ENCODE measurements at places on chromosomes 3 and 15.

GRCh38 chr15:83404121-83404520 is 43.0 kb upstream of the SH3GL3 start:
- DNase-seq = no peak

DNA sequence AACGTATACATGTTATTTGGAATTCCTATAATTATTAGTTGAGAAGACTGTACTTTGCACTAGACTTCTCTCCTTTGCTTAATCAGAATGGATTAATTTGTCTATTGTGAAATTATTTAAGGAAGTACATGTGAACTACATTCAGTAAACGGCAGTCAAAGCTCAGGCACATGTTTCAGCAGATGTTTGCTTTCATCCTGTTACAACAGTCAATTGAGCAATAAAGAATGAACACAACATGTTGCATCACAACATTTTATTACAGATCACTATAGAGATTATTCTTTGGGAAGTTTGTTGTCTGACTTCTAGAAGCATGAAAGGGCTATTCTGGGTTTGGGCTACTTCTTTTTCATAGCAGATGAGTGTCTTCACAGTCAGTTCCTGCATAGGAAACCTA is 39.2 kb downstream of the RAB27A start:
- DNase-seq = peak; percentile 10

DNA sequence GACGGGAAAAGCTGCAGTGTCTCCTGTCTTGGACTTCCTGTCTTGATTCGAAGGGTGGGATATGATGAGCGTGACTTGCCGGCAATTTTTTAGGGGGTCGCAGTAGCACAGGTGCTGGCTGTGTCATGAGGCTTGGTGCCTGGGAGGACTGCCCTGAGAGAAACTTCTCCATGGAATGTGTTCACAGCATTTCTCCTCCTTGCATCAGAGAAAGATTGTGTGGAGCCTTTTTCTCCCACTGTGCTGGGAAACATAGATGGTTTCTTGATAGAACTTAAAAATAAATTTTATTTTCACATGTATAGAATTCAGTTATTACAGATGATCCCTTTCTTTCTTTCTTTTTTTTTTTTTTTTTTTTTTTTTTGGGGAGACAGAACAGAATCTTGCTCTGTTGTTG is 121.4 kb downstream of the KLHL25 start:
- no peak for DNase-seq

- DNase-seq = peak; percentile 83
Observed at GRCh38 chr3:192445770-192446644, 281.3 kb downstream of the FGF12 start.

DNA sequence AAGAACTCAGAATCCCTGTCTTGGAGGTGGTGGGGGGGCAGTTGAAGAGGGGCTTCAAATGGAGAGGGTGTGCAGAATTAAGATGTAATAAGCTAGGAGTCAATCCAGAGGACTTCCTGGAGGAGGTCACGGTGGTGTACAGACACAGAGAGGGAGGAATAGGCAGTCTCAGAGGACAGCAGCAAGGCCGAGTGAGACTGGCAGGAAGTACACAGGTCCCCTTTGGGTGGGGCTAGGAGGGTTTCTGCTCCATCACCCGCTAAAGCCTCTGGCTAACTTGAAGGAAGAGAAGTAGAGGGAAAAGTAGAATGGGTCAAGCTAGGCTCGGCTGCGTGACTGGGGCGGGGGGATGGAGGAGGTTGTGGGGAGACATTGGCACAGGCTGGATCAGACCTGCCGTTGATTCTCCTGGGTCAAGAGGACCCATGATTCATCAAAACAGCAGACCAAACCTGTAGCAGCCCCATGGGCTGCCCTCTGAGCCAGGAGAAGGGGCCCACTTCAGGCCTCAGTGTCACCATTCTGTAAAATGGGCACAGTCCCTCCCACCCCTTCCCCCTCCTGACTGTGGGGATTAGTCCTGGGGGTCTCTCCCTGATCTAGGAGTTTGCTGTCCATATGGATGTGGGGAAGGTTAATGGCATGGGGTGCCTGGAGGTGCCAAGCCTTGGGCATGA is 16.9 kb downstream of the CSPG4 start:
- DNase-seq = no peak

DNA sequence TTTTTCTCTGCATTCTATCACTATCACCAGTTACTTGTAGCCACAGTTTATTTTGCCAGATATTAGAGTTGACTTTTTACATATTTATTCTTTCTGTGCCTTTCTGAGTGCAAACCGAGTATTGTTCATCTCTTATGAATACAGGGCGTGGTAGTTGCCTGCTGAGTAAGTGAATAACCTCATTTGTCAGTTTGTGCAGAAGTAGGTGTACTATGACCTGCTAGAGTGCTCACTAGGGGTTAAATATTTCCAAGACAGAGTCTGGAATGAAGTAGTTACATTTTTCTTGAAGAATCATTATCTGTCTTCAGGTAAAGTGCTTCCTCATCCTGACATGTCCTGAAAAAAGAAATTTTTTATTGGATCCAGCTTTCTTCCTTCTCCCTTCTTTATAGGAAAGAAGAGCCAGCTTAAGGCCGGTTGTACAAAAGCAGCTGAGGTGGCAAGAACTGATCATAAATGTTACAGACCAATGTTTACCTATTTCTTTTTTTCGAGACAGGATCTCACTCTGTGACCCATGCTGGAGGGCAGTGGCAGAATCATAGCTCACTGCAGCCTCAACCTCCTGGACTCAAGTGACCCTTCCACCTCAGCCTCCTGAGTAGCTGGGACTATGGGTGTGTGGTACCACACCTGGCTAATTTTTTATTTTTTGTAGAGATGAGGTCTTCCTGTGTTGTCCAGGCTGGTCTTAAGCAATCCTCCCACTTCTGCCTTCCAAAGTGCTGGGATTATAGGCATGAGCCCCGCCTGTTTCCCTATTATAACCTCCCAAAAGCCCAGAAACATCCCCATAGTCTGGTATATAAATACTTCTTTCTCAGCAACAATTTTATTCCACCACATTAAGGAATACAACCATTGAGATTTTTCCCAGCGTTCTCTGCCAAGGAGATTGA is 182.5 kb downstream of the TPRG1 start:
- no peak for DNase-seq

DNA sequence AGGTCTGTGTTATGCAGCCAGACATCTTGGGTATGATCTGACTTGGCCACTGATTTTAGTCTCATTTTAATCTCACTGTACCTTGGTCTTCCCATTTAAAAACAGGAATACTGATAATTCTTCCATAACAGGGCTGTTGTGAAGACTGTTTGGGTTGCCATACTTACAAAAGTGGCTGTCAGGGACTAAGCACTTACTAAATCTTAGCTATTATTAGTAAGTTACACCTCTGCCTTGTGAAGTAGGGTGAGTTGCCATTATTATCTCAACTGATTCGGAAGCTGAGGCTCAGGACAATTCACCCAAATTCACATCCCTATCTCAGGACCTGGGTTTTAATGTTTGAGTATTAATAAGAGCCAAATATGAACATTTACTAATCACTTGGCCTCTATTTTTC is 12.7 kb downstream of the ZNF385D start:
- no peak for DNase-seq

DNA sequence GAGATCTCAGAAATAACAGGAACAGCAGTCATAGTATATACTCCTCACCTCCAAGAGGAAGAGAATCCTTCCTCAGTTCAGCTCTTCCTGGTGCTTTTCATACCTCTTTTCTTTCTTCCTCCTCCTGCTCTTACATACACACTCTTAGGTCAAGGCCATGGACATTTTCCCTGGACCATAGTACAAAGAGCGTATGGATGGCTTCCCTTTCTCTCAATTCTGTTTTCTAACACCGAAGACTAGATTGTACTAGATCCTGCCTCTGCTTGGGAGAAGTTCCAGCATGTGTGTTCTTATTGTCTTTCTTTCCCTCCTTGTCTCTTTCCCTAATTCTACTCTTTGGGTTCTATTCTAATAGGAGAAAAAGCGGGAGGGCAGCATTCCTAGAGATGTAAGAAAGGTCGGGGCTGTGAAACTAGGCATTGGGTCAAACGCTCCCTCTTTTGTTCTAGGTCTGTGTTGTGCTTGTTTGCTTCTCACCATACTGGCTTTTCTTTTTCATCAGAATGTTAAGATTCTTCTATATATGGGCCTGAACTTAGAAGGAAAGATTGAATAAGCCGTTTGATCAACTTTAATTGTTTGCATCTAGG is 77.4 kb downstream of the VPS8 start:
- DNase-seq = no peak

DNA sequence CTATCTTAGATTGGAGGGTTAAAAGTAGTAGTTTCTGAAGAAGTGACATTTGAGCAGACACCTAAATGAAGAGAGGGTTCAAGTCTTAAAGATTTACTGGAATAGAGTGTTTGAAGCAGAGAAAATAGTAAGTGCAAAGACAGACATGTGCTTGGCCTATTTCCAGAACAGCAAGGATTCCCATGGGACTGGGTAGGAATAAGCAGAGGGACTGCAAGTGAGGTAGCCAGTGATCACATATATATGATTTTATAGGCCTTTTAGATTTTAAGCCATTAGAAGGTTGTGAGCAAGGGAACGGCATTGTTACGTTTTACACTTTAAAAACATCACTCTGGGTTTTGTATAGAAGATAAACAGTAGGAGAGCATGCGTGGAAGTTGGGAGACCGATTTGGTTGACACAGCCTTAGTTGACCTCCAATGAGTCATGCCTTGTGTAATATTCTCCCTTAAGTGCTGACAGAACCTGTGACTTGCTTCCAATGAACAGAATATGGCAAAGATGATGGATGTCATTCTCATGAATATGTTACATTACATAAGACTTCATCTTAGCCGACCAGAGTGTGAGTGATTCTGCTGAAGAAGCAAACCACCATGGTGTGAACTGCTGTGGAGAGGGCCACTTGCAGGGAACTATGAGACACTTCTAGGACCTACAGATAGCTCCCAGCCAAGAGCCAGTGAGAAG is 37.1 kb upstream of the SLC4A7 start:
- no peak for DNase-seq

DNA sequence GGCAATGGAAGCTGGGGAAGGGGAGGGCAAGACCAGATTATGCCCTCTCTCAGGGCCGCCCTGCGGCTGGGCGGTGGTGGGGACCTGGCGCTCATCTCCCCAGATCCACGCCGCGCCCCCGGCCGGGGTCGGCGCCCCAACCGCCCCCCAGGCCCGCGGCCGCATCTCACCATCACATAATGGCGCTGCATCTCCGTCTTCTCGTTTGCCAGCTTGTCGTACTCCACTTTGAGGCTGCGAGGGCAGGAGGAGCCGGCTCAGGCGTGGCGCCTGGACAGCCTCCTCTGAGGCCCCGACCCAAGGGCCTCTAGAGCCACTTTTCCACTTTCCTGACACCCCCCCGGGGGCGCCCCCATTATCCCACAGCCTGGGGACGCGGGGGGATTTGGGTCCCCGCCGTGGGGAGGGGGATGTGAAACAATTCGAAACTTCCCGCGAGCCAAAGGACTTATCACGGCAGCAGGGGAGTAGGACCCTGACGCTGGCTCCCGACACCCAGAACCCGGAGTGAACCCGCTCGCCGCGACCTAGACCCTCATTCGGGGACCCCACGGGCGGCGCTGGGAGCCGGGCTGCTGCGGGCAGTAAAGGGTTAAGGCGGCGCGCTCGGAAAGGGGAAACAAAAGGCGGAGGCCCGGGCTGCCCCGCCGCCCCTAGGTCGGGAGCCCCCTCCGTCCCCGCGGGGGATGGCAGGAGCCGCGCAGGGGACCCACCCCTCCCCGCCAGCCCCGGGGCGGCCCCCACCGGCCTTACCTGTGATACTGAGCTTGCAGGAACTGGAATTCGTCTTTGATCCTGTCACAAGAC is 2.1 kb downstream of the TLE3 start:
- no peak for DNase-seq

DNA sequence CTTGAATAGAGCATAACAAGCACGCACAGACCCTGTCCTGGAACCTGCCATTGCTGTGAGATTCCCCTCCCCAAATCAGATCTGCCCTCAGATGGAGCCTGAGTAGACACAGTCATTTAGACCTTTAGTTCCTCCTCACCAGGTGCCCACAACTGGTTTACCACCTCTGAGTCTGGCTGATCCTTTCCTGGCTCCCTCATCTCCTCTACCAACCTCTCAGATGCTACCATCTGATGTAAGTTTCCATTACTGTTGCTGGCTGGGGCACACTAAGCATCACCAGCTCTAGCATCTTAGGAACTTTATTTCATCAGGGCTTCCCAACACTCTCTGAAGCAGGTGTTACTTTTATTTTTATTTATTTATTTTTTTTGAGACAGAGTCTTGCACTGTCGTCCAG is 288.3 kb downstream of the TLE3 start:
- no peak for DNase-seq

DNA sequence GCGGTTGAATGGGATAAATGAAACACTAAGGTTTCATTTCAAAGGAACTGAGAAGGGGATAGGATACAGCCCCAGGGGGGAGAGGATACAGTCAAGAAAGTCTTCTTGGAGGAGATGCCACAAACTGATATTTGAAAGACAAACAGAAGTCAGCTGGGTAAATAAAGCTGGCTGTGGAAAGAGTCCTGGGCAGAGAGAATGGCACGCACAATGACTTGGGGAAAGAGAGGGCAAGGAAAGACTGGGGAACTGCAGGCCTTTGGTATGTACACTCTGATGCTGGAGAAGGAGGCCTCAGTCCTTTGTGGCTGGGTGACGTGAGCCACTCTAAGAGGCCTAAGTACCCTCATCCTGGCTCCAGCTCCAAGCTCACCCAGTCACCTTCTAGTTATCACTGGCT is 45.2 kb upstream of the LMCD1 start:
- no peak for DNase-seq

GRCh38 chr3:7144697-7145308 is 283.9 kb downstream of the GRM7 start:
- peak; percentile 28 for DNase-seq

GRCh38 chr15:64144565-64145281 is 6.8 kb upstream of the SNX22 start:
- peak; percentile 88 for DNase-seq

DNA sequence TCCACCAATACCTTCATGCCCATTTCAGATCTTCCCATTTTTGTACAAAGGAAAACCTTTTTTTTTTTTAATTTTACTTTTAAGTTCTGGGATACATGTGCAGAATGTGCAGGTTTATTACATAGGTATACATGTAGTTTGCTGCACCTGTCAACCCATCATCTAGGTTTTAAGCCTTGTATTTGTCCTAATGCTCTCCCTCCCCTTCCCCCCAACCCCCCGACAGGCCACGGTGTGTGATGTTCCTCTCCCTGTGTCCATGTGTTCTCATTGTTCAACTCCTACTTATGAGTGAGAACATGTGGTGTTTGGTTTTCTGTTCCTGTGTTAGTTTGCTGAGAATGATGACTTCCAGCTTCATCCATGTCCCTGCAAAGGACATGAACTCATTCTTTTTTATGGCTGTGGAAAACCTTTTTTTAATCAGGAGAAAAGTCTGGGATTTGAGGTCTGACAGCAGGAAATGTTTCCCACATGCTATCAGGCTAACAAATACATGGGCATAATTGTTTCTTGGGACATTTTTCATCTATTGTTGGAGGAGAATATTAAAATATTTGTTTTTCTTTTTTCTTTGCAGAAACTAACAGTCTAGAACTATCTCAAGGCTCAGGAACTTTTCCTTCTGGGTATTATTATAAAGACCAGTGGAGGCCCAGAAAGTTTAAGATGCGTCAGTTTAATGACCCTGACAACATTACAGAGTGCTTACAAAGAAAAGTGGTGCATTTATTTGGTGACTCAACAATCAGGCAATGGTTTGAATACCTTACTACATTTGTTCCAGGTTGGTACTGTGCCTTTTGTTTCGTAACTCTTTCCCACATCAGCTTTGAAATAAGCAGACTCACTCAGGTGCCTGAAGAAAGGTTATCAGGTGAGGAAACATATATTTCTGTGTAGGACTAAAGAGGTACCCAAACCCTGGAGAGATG is 32.8 kb upstream of the NFKBIZ start:
- no peak for DNase-seq

- no peak for DNase-seq
Observed at GRCh38 chr15:71085809-71086208, 29.5 kb upstream of the THSD4 start.

GRCh38 chr3:77467702-77468625 is 428.1 kb downstream of the ROBO2 start:
- no peak for DNase-seq

All from pons (tissue), 1 donor.